Activated naive CD4-positive, alpha-beta T cell treated with anti-CD3 and anti-CD28 coated beads, Interleukin-2, amount 50 U/mL, for 72 hours (primary cell): ENCODE measurements at places on chromosomes 5 and 9.
A peak's percentile ranks its signal among the peaks of the same experiment; 100 is the strongest.

DNA sequence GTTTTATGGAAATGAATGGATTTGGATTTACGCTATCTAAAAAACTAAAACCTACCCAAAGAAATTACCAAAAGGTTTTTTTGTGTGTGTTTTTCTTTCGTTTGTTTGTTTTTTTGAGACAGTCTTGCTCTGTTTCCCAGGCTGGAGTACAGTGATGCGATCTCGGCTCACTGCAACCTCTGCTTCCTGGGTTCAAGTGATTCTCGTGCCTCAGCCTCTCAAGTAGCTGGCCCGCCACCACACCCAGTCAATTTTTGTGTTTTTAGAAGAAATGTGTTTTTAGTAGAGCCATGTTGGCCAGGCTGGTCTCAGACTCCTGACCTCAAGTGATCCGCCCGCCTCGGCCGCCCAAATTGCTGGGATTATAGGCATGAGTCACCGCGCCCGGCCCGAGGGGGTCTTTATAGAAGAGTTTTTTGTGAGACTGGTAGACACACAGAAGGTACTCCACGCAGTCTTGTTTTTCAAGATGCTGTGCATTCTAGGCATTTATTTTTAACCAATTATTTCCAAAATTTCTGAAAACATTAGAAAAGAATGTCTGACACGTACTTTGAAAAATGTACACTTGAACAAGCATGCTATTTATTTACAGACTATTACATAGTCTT lies 75.7 kb downstream of the NR6A1 start:
- DNase-seq = no peak

DNA sequence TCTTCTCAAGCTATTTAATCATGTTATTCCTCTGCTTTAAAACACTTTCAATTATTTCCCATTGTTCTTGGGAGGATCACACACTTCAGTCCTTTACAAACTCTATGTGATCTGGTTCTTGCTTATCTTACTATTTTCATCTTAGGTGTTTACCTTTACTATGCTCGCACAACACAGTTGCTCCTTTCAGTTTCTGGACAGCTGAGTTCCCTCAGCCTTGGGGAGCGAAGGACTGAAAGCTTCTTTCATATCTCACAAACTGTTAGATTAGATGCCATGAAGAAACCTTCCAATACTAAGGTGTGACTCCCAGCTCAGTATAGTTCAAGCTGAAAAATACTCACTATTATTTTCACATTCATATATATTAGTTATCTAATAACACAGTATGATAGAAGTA lies 117.9 kb downstream of the CDC42SE2 start:
- DNase-seq = no peak

GRCh38 chr9:129140397-129141065 lies 29.3 kb downstream of the PTPA start:
- peak; percentile 28 for DNase-seq

- no peak for DNase-seq
These were observed 24.4 kb upstream of the ICE1 start for GRCh38 chr5:5398071-5398470.

GRCh38 chr5:122915717-122916461 lies 70.5 kb downstream of the SNX24 start:
- no peak for DNase-seq

DNA sequence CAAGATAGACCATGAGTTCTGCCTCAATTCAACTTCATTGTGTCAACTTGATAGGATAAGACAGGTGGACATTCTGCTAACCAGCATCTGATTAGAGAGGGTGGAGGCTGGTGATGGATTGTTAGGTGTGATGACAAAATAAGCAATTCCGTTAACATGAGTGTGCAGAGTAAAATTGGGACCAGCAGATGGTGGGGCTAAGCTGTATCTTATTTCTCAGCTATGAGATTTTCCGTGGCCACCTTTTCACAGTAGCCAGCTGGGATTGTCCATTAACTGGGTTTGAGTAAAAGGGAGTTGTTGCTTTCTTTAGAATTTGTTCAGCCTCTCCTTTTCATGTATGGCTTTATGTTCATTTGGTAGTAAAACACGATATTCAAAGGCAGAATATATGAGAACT lies 28.8 kb upstream of the TAL2 start:
- no peak for DNase-seq

- DNase-seq = no peak
These were observed 43.1 kb downstream of the SPATA31D1 start for GRCh38 chr9:82031538-82032280.

DNA sequence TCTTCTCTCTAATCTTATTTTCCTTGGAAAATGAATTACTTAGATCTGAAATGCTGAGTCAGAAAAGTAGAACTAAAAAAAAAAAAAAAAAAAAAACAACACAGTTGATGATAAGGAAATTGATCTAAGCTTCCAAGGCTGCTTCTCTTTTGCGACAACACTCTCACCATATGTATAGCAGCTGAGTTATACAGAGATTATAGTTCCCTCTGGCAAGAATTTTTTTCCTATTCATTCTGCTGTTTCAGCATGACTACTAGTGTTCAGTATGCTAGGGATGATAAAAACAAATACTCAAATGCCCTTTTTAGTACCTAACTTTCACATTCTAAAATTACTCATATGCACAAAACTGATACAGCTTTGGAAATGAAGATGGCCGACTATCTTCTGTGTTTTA lies 267.3 kb downstream of the MLLT3 start:
- no peak for DNase-seq

DNA sequence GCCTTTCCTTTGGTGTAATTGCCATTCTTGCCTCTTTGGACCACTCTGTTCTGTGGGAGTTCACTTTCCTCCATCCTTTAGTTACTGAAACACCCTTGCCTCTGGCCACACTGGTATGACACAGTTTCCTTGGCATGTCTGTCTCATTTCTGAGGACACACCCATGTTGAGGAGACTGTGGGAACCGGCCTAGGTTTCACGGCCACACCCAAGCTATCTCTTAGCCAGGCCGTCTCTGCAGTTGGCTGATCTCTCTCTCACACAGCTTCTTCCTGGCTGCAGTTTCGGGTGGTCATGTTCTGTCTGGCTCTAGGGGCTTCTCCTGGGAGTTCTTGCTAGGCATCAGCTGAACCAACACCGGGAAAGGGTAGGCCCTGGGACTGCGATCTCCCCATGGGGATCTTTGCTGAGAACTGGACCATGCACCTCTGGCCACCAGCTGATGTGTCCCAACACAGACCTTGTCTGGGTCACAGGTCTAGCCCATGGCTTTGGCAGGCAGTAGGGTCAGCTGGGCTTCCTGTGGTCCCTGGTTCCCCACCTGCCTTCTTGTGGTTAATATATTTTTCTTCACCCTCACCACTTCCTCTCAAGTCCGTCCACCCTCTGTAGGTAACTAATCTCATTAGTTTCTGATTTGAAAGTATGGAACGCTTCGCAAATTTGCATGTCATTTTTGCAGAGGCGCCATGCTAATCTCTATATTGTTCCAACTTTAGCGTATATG lies 24.9 kb downstream of the ARHGEF37 start:
- DNase-seq = no peak

DNA sequence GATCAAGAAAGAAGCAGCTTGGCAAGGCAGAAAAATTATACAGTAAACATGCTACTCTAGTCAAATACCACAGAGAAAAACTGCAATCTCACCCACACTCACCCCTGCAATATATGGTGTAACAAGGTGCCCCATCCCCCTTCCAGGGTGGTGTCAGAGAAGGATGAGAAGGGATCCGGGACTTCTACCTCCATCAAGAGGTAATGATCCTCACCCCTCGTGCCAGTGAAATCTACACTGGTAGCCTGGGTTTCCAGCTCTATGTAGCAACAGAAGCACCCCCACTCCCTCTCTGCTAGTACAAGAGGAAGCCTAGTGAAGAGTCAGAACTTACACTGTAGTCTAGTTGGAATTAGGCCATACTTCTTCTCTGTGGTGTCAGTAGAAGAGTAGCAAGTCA lies 18.9 kb downstream of the SLCO4C1 start:
- DNase-seq = no peak

DNA sequence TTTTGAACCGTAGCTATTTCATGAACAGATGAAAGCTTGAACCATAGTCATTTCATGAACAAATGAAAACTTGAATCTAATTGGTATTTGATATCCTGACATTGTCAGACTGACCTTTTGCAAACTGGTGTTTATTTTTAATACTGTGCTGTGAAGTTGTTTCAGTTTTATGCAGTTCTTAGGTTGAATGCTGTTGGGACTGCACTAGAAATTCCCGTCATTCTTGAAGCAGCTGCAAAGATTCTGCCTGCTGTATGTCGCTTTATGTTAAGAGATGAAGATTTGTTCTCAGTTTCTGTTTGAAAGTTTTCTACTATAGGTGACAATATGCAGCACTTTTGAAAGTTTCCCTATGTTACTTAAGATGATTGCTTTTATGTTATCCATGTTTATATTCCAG lies 22.5 kb upstream of the FAM120AOS start:
- no peak for DNase-seq

- DNase-seq = no peak
These were observed 120.5 kb downstream of the GADD45G start for GRCh38 chr9:89725271-89725670.

- DNase-seq = no peak
These were observed 41.6 kb upstream of the ZNF300 start for GRCh38 chr5:150946351-150946905.

DNA sequence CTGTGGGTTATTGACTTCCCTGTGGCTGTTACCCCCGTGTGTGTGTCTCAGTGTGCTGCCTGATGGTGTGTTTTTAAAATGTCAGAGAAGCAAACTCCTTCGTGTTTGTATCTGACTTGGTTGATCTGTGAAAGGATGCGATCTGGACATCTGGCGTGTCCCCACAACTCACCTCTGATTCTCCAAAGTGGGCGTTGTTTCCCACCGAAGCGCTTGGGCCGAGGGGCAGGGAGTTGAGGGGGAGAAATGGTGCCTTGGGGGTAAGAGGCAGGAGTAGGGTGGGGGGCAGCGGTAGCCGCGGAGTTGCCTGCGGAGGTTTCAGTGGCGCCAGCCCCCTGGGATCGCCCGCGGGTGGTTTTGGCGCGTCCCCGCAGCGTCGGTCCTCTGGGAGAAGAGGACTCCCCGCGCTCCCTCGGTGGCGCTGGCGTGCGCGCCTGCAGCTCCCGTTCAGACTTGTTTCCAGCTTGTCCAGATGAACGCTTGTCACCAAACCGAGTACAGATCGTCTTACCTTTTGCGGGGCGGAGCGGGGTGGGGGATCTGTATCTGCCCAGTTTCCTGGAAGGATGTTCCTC lies 1.1 kb downstream of the MAST4 start:
- DNase-seq = no peak
